ENCODE measurements at places on chromosomes 5 and 9.

GRCh38 chr9:71515626-71516025 lies 252.7 kb downstream of the CEMIP2 start:
- DNase-seq, result no peak

DNA sequence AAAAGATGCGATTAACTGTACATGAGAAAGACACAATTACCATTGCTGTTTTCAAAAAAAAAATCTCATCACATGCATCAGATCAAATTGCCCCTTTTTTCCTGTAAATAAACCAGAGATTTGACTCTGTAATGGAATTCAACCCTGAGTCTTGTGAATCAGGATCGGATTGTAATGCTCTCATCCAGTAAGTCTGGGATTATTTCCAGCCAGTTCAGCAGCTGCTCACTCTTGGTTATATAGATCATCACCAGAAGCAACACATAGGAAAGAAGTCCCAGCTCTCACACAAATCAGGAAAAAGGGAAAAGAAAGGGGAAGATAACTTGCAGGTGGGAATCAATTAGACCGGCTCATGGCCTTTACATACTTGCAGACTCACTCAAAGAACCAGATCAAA lies 97.8 kb upstream of the SPOCK1 start:
- DNase-seq, result no peak

DNA sequence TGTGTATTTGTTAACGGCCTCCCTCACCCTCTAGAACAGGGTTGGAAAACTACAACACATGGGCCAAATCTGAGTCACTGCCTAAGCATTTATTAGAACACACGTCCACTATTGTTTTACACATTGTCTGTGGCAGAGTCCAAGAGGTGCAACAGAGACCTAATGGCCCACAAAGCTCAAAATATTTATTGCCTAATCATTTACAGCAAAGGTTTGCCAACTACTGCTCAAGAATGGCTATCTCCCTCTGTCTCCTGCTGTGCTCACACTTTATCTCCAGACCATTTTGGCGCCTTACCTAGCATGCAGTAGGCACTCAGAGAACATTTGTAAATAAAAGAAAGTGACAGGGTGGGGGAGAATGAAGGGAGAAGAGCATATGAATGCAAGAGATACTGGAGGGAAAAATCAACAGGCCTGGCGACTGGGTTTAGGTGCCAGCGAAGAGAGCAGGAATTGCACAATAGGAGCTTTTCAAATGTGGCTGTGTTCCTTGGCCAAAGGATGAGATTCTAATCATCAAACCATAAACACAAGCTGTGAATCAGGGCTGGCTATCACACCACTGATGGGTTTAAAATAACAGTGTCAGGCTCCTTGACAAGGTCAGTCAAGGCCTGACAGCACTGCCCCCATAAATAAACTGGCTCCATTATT lies 80.3 kb downstream of the EPB41L4A start:
- no peak for DNase-seq

- DNase-seq, result no peak
These were observed 103.7 kb downstream of the ARL15 start for GRCh38 chr5:54206580-54207229.

- DNase-seq, result no peak
These were observed 12.7 kb downstream of the CSF1R start for GRCh38 chr5:150073677-150074076.

- no peak for DNase-seq
These were observed 47.1 kb downstream of the ISOC1 start for GRCh38 chr5:129141696-129142095.
